Brain (organoid and tissue), 16 donors: ENCODE measurements at places on chromosomes 7 and 10.

DNA sequence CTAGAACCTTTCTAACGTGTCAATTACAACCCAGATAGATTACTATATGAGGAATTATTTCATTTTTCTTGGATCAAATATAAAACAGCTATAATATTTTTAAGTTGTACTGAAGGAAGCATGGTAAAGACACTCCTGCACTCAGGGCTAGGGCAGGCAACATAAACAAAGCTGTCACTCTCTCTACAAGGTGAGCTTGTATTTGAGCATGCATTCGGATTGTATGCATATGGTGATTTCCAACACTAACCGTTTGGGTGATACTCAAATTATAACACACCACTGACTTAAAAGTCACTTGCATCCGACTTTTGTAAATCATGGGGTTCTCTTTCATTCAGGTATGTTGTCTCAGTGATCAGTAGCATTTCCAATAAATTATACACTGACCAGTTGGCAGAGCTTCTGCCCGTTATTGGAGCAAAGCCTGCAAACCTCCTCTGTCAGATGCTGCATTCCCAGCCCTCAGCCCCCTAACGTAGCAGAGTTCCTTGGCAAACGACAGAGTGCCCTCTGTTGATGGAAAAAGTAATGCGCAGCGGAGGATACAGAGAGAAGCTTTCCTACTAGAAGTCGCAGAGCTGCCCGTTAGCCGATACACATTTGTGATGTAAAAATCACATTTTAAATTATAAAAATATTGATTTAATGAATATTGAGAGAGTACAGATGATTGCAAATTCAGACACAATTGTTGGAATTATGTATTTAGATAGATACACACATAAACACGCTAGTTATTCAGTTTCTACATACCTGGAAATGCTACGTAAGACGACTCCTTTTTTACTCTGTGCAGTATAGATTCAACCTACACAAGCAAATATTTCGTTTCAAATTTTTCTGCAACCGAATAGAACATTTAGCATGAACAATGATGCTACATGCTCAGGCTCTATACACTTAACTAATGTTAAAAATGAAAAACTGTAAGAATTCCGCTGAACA lies 173.9 kb upstream of the SP4 start:
- DNase-seq: peak; percentile 96

- DNase-seq: peak; percentile 83
Measured at GRCh38 chr7:157355784-157356511, 19.1 kb downstream of the DNAJB6 start.

DNA sequence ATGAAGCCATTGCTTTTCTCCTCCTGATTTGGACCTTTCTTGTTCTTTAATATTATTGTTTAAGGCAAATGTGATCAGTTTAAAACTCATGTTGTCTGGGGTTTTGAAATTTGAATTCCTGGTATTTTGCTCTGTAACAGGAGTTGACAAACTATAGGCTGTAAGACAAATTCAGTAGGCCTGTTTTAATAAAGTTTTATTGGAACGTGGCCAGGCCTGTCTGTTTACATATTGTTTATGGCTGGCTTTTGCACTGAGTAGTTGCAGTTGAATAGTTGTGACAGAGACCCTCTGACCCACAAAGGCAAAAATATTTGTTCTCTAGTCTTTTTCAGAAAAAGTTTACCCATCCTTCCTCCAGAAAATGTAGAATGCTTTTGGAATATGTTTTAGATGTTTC lies 29.8 kb downstream of the STARD3NL start:
- DNase-seq: no peak

DNA sequence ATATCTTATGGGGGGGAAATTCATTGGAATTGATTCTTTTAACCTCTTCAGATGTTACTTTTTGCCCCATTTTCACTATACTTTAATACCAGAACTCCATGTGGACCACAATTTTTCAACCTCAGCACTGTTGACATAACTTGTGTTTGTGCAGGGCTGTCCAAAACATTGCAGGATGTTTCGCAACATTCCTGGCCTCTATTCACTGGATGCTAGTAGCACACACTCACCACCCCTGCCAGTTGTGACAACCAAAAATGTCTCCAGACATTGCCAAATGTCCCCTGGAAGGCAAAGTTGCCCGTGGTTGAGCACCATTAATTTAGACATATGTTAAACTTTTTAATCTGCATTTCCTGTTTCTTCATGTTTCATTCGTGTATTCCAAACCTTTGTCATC lies 234.7 kb downstream of the GFRA1 start:
- no peak for DNase-seq

DNA sequence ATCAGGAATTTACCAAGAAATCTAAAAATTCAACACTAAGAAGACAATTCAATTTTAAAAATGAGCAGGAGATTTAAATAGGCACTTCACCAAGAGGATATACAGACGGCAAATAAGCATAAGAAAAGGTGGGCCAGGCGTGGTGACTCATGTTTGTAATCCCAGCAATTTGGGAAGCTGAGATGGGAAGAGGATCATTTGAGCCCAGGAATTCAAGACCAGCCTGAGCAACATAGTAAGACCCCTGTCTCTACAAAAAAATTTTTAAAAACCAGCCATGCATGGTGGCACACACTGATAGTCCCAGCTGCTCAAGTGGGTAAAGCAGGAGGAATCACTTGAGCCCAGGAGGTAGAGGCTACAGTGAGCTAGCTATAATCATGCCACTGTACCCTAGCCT lies 3.5 kb upstream of the AKR1D1 start:
- no peak for DNase-seq

- peak; percentile 21 for DNase-seq
Measured at GRCh38 chr7:124764847-124765400, 668 bp downstream of the GPR37 start.

DNA sequence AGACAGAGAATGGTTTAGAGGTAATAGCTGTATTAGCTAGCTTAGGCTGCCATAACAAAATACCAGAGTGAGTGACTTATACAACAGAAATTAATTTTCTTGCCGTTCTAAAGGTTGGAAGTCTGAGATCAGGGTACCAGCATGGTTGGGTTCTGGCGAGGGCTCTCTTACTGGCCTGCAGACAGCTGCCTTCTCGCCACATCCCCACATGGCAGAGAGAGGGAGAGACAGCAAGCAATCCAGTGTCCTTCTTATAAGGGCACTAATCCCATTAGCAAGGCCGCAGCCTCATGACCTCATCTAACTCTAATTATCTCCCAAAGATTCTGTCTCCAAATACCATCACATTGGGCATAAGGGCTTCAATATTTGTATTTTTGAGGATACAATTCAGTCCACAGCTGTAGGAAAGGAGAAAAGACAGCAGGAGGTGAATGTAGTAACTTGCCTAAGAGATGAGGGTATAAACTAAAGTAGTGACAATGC lies 3.6 kb upstream of the STAM start:
- no peak for DNase-seq
